ENCODE measurements at places on chromosomes 7 and 10. TPM values are rescaled to one million over a fixed set of nuclear protein-coding genes. Genes with fewer than 3 reads are reported as not detected.

ARMH3 gene
- 4.1 TPM for total RNA-seq

THSD7A gene
- total RNA-seq: 16.1 TPM

ENO4 gene
- total RNA-seq: not detected

SCART1 gene
- total RNA-seq: 0.22 TPM

TMEM184A gene
- total RNA-seq: under 0.01 TPM

CTAGE6 gene
- total RNA-seq: 0.20 TPM

RARRES2 gene
- 2.8 TPM for total RNA-seq

TYW1 gene
- total RNA-seq: 12.1 TPM

FAM241B gene
- total RNA-seq: 0.20 TPM

ARL4A gene
- 353 TPM for total RNA-seq

PPP1R9A gene
- 9.9 TPM for total RNA-seq

METTL2B gene
- 18.5 TPM for total RNA-seq

IGF2BP3 gene
- 23.1 TPM for total RNA-seq

MYH16 gene
- total RNA-seq: 0.22 TPM

TMEM120A gene
- total RNA-seq: 197 TPM

CYP2C19 gene
- total RNA-seq: not detected

SLC29A4 gene
- 0.99 TPM for total RNA-seq

MCM10 gene
- 2.4 TPM for total RNA-seq

PAX4 gene
- not detected for total RNA-seq

GBX1 gene
- total RNA-seq: not detected

PDK4 gene
- total RNA-seq: 23.1 TPM

COA1 gene
- total RNA-seq: 29.4 TPM

CDC14C gene
- total RNA-seq: not detected

HMX2 gene
- not detected for total RNA-seq

ZNF746 gene
- total RNA-seq: 12.2 TPM

EMX2 gene
- total RNA-seq: not detected

C10orf143 gene
- 0.40 TPM for total RNA-seq
